ENCODE measurements at places on chromosomes 13 and 19.

DNA sequence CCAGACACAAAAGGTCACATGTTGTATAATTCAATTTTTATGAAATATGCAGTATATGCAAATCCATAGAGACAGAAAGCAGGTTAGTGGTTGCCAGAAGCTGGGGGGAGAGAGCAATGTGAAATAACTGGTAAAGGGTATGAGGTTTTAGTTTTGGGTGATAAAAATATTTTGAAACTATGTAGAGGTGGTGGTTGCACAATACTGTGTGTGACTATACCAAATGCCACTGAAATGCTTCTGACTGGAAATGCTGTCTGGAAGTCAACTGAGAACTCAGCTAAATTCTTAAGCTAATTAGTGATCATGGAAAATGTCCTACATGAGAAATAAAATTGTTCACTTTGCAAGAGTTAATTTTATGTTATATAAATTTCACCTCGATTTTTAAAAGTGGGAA, 65.3 kb upstream of the RXFP2 start:
- no peak for DNase-seq

- DNase-seq = no peak
Observed at GRCh38 chr13:39379118-39379517, 223.9 kb downstream of the LHFPL6 start.

DNA sequence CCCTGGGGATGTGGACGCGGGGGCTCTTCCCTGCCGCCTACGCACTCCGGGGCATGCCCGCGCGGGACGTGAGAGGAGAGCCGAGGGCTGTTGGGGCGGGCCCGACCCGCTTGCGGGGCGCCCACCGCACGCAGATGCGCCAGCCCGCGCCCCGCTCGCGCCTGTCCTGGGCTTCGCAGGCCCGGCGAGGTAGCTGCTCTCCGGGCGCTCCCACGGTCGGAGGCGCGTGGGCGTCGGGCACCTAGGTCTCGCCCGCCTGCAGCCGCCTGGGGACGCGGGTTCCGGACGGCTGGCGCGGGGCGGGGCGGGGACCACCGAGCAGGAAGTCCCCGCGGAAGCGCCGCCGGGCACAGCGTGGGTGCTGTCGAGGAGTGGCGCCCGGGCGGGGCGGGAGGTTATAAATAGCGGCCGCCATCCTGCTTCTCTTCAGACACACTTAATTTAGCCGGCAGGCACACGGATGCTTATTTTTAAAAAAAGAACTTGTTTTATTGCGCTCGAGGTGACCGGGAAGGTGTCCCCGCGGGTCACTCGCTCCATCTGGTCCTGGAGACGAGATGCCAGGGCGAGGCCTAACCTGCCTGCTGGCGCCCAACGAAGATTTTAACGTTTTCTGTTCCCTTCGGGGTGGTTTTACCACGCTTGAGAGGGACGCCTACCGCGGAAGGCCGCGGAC, 561 bp upstream of the GJA3 start:
- DNase-seq = peak; percentile 41

DNA sequence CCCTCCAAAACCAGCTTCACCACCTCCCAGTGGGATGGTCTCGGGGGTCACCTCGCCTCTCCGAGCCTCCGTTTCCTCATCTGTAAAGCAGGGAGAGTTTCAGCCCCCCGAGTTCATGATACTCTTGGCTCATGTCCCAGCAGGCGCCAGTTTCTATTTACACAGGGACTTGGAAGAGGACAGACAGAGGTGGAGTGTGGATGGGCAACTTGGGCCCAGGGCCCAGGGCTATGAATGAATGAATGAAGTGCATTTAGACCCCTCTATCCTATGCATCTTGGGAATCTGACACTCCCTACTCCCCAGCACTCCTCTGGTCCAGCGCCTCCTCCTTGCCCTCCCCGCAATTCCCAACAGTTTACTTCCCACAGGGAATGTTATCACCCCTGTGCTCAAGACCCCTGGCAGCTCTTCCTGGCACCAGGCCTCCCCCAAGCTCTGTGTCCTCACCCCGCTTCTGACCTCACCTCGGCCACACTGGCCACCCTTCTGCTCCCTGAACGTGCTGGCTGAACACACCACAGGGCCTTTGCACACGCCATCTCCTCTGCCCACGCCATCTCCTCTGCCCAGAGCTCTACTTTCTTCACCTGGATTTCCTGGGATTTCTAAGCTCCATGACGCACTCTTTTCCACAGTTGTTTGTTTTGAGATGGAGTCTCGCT, 4.9 kb upstream of the C2CD4C start:
- DNase-seq = no peak

Measured in activated CD8-positive, alpha-beta memory T cell treated with anti-CD3 and anti-CD28 coated beads for 4 hours (primary cell).